Ovary (tissue), 10 donors: ENCODE measurements at places on chromosomes 2 and 18. TPM values are rescaled to one million over a fixed set of nuclear protein-coding genes. Genes with fewer than 3 reads are reported as not detected.

VWA3B gene
- 0.56 TPM for total RNA-seq

GAREM2 gene
- 5.6 TPM for total RNA-seq

HOXD12 gene
- total RNA-seq: not detected

CCL20 gene
- total RNA-seq: 6.4 TPM

DLGAP1 gene
- total RNA-seq: 12.4 TPM

IL37 gene
- not detected for total RNA-seq

CTNNA2 gene
- 0.32 TPM for total RNA-seq

RAMP1 gene
- 27.1 TPM for total RNA-seq
